Inflammatory macrophage (primary cell): ENCODE measurements at places on chromosomes 5 and 9.
A peak's percentile ranks its signal among the peaks of the same experiment; 100 is the strongest.

DNA sequence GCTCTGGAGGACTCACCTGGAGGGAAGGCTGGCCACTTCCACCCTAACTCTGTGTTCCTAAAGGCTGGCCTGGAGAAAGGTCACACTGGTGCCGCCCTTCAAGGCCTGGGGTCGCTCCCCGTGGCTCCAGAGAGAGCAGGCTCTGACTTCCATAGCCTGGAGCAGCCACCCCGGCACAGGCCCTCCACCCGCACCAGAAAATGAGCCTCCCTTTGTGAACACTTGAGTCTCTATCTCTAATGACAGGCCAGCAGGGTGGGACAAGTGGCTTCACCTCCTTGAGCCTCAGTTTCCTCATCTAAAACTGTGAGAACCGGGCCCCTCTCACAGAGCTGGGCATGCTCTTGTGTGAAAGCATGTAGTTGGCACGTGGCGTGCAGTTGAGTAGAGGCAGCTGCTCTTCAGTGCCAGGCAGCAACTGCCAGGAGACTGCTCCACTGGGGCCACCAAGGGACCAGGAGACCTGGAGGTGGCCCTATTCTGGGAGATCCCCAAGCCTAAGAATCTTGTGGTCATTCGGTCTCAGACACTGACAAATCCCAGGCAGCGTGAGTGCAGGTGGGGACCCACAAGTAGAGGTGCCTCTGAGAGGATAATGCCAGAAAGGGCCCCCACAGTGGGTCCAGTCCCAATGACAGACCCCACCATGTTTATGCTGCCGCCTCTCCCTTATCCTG, 56.7 kb upstream of the GARNL3 start:
- no peak for DNase-seq

- DNase-seq, result no peak
Measured at GRCh38 chr5:158485047-158485446, 614.7 kb downstream of the EBF1 start.

DNA sequence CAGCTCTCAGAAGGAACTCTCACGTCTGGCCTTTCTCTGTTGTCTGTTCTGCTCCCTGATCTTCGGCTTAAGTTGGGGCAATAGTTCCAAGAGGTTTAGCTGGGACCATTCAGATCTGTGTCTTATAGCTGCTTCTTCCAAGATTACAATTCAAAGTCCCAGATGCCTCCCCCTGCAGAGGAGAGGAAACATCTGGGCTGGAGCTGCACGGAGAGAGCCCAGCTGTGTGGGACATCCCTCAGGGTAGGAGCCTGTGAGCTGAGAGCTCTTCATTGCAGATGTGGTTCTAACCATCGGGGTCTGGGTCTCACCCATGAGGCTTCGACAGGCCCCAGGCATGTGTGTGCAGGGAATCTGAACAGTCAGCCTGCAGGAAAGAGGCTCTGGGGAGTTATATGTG, 9.0 kb upstream of the PHF19 start:
- no peak for DNase-seq

GRCh38 chr9:135724186-135724787, 22.3 kb downstream of the KCNT1 start:
- DNase-seq, result no peak

GRCh38 chr5:180084638-180085561, 13.3 kb upstream of the RNF130 start:
- DNase-seq, result peak; percentile 35

- no peak for DNase-seq
Measured at GRCh38 chr5:73435759-73436534, 12.6 kb downstream of the FOXD1 start.

- DNase-seq, result no peak
Measured at GRCh38 chr5:120703918-120704587, 240.0 kb downstream of the PRR16 start.

DNA sequence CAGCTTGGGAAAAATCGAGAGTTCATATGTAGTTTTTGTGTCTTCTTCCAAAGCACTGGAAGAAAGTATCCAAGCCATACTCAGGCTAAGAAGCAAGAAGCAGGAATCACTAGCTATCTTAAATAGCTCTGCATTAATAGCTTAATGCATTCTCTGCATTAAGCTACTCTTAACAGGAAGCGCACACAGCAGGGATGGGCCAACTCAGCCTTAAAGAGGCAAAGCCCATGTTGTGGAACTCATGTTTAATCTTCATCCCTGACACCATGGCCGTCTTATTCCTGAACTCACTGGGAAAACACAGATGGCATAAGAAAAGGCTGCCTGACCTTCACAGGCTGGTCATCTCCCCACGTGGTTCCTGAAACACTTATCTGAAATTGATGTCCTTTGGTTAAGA, 18.7 kb upstream of the ICE1 start:
- DNase-seq, result no peak

GRCh38 chr5:75156585-75156984, 80.1 kb downstream of the ANKRD31 start:
- DNase-seq, result no peak

DNA sequence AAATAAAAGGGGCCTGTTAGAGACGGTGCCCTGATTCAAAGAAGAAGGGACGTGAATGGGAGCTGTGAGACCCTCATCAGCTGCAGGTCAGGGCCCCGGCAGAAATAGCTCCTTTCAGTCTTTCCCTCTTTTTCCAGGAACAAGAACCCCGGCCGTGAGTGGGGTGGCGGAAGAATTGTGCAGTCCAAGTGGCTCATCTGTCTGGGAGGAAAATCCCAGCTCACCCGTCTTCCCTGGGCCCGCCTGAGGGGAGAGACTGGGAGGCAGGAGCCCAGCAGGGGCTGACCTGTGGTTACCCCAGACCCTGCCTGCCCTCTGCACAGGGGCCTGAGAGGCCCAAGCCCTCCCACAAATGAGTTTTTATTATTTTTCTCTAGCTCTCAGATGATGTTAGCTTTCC, 24.8 kb upstream of the CSF1R start:
- no peak for DNase-seq

DNA sequence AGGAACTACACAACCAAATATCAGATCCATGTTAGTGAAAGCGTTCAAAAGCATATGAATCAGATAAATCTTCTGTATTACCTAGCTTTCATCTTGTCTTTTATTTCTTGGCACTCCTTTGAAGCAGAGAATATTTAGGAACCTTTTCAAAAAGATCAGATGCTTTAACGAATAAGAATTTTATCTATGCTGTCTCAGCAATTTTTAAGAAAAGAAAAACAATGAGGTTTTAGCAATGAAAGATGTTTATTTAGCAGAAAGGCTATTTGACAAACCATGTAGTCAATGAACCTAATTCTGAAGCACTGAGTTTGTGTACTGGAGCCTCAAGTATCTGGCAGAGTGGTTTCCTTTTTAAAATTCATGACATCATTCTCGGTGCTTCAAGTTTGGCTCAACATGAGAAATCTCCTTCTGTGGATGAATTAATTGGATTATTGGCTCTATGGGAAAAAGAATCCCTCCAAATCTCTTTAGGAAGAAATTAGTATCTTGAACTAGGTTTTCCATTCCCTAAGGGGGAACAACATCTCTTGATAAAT, 534.7 kb downstream of the CAAP1 start:
- no peak for DNase-seq

DNA sequence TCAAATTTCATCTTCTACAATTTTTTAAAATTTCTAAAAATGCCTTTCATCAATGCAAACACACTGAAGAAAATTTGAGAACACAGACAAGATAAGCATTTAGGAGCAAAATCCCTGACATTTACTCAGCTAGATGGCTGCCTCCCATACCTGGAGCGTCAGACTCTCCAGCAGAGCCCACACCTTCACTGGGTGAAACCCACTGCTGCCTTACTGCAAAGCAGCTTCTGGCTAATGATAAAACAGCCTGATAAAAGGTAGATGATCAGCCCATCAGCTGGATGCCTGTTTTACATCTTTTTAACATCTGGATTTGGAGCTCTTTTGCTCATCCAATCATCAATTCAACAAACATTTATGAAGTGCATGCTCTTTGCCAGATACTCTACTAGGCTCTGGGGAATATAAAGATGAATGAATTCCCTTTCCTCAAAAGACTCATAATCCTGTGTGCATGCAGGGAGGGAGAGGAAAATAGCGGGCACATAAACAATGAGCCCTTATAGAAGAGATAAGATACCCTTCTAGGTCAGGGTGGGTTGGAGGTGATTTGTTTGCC, 271.2 kb downstream of the SAXO1 start:
- DNase-seq, result no peak

- DNase-seq, result peak; percentile 43
Measured at GRCh38 chr5:148209151-148209770, 6.4 kb downstream of the SPINK6 start.

- DNase-seq, result no peak
Measured at GRCh38 chr9:81344366-81344765, 345.0 kb downstream of the TLE1 start.

DNA sequence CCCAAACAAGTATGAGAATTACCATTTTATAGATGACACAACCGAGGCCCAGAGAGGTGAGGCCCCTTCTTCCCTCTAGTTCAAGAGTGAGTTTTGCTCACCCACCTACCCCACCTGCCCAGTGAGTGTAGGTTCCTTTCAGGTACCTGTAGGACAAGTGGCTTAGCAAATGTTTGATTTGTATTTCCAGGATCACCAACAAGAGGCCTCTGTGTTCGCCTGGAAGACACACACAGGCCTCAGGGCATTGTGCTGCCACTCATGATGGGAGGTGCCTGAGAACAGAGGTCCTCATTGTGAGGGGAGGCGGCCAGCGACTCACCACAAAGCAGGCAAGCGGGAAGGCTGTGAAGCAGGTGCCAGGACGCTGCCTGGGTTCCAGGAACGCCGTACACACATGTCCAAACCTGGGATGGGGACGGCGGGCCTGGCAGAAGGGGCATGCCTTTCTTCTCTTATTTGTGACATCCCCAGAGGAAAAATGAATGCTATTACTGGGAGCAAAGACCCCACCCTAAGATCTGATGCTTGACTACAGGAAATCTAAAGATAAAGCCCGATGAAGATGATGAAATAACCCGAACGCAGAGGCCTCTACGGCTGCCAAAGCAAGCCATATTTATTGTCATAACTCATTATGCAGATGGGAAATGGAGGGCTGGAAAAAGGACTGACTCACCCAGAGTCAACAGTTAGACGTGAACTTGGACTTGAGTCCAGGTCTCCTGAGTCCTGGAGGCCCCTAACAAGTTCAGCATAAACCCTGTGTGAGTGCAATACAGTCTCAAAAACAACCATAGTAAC, 60.2 kb upstream of the SLC25A51 start:
- no peak for DNase-seq

DNA sequence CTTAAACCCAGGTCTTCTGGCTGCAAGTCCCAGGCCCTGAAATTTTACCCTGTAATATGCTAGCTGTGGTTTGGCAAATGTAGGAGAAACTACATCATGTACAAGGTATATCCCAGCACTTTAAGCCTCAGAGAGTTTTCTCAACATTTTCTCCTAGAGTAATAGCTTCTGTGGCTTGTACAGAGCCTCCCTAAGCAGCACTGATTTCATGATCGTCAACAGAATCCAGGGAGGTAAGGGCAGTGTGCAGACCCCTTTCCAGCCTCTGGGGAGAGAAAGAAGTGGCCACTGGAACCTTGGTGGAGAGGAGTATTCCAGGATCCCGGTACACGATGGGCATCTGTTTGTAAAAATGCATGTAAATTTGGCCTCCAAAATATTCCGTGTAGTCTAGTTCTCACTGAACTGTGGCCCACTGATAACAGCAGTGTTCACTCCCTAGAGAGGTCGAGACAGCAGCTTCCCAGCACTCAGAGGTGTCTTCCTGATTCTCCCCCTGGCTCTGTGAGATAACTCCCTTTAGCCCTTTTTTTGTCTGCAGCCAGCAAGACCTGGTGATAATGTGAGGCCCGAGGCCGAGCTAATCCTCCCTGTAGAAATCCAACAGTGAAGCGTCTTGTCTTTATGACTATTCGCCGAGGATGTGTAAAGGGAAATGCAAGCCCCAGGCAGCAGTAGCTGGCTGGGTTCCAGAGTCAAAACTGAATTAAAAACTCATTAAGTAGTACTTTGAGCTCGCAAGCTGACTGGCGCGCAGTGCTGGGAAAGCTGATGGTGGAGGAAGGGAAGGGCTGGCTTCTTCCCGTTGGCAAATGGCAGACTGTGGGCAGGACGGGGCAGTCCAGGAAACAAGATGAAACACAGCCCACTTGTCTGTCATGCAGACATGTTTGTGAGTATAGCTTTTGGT, 59.0 kb downstream of the MAP1B start:
- DNase-seq, result no peak
